ENCODE measurements at places on chromosomes 16 and 17.

- DNase-seq, result no peak
Measured at GRCh38 chr16:57387598-57388354, 15.5 kb downstream of the CX3CL1 start.

- DNase-seq, result no peak
Measured at GRCh38 chr16:4328782-4329775, 13.2 kb downstream of the GLIS2 start.

- no peak for DNase-seq
Measured at GRCh38 chr17:48611213-48611612, 396 bp upstream of the HOXB7 start.

- DNase-seq, result no peak
Measured at GRCh38 chr16:71353736-71354135, 4.8 kb upstream of the CALB2 start.

- DNase-seq, result no peak
Measured at GRCh38 chr16:11901091-11901490, 14.7 kb downstream of the GSPT1 start.

- DNase-seq, result no peak
Measured at GRCh38 chr16:50942143-50942542, 200.3 kb downstream of the CYLD start.

DNA sequence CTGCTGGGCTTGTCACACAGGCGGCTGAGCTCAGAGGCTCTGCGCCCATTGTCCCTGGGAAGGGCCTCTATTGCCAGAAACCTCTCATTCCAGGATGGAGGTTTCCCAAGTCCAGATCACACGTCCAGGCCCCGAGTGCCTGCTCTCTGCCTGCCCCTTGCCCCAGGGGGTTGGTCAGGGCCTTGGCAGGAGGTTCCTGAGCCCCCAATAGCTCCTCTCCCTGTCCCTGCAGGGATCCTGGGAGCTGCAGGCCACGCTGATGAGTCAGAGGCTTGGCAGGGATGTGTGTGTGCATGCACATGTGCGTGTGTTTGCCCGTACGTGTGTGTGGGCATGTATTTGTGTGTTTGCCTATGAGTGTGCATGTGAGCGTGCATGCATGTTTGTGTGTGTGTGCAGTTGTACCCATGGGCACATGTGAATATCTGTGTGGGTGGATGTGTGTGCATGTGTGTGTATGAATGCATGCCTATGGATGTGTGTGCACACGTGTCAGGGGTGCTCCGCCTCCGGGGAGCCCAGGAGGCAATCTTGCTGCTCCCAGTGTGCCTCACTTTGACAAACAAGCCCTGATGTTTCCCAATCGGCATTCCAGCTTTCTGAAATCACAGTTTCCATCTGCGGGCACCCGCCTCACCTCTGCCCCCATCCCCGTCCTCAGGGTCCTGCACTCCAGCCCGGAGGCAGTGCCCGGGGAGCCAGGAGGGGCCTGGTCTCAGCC lies 98.4 kb upstream of the GSE1 start:
- no peak for DNase-seq

GRCh38 chr16:5022521-5022920 lies 11.2 kb downstream of the NAGPA start:
- DNase-seq, result no peak

DNA sequence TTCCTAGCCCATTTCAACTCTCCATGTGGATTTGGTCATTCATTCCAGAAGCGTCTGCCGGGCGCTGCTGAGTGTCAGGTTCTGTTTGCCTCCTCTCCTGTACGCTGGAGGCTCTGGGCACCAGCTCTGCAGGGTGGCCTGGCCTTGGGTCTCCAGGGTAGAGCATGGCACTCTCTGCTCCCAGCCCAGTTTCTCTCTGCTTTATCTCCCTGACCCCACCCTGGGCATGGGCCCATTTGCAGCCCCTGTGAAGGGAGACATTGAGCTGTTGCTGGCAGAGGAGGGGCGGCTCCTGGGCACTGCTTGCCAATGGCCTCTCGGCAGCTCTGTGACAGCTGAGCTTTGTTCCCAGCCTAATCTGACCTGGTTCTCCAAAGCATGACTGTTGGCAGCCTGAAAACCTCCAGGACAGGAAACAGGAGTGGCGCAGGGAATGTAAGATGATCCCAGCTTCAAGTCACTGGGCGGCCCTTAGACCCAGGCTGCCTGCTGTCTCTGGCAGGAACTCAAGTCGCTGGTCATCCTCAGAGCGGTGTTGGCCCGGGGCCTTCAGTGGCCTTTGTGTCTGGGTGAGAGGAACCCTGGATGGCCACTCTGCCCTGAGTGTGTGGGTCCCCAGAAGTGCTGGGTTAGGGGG lies 146.8 kb downstream of the SEC14L1 start:
- DNase-seq, result no peak

DNA sequence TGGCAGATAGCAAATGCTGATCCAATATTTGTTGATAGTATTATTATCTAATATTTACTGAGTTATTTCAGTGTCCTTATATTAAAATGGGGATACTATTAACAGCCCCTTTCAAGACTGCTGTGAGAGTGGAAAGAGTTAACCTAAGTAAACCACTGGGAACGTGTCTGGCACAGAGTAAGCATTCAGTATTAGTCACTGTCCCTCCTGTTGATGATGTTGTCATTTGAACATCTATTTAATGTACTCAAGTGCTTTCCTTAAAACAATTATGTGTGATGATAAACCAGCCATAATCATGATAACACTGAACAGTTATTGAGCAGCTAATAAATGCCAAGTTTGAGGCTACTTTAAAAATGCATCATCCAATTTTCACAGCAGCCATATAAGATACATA lies 135.7 kb upstream of the XYLT1 start:
- no peak for DNase-seq
